ENCODE measurements at places on chromosomes 1 and 21.

DNA sequence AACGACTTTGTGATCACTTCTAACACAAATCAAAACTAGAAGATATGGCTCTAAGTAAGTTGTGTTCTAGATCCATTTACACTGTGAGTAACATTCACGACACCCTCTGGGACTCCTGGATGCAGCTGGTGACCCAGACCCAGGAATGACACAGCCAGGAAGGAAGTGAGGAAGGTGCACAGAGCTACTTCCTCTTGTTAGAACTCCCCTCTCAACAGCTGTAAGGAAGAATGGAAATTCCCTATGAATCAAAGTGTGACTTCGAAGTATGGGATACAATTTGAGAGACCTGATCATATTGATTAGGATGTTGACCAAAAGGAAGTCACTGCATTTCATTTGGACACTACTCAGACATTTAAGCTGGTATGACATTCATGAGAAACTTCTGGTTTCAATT lies 185.3 kb downstream of the NRIP1 start:
- no peak for DNase-seq

- DNase-seq, result no peak
Observed at GRCh38 chr1:14365301-14365988, 233.0 kb upstream of the KAZN start.

- no peak for DNase-seq
Observed at GRCh38 chr21:38170704-38171682, 85.8 kb upstream of the KCNJ15 start.

DNA sequence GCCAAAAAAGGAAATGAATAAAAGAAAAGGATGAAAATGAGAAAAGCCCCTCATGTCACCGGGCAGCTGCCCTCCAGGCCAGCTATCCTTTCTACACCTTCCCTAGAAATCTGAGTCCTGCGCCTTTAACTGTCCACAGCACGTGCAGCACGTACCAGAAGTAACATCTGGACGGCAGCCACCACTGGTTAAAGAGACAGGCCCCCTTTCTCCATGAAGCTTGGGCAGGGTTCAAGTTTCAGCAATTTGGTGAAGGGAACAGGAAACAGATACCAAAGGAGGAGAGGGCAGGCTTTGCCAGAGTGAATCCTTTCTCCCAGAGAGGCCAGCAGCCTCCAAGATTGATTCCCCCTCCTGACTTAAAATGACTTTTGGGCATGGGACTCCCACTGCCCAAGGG lies 3.6 kb upstream of the KIAA2013 start:
- DNase-seq, result no peak

GRCh38 chr1:31336687-31337467 lies 36.0 kb downstream of the FABP3 start:
- no peak for DNase-seq

DNA sequence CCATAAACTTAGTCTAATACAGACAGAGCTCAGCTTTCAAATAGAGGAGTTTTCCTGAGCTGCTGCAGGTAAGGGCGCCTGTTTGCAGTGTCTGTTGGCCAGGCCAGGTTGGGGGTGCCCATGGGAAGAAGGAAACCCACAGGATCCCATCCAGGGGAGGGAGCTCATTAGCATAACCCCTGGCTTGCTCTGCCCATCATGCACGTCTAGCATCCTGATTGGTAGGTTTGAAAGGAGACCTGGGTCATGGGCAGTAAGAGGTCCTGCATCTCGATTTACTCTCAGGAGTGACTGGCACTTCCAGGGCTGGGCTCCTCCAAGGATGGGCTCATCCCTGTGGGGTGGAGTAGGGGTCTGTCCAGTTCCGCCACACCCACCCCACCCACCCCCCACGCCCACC lies 103.7 kb upstream of the CLDN14 start:
- DNase-seq, result no peak

GRCh38 chr1:223667484-223668182 lies 2.1 kb upstream of the CAPN8 start:
- no peak for DNase-seq

DNA sequence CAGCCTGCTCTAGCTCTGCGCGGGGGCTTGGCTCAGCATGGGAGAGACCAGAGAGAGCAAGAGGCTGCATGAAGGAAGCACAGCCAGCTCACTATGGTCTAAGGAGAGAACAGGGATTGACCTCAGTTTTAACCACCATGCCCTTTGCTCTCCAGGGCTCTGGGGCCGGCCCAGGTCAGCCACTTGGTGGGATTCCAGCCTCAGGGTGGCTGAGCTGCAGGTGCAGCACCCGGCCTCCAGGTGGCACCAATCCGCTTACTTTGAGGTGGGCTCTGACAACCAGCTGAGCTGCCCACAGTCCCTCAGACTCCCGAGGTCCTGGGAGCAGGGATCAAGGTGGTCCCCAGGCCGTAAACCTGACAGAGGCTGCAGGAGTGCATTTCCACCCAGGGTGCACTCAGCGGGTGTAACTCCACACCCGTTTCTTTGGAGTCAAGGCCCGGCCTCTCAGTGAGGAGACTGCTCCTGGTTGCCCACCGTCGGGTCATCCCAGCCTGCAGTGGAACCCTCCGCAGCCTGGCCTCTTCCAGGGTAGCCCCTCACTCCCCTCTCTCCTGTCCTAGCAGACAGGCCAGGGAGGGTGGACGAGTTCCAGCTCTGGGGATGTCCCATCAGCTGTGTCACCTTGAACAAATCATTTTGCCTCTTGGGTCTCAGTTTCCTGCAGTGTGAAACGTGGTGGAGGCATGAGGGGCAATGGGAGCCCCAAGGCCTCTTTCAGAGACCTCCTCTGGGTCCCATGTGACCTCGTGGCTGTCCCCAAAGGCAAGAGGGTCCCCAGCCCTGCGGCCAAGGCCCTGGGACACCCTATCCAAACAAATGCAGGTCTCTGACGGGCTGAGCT lies 607 bp upstream of the LGR6 start:
- DNase-seq, result no peak

- no peak for DNase-seq
Observed at GRCh38 chr1:167433884-167434283, 84.4 kb downstream of the CD247 start.

DNA sequence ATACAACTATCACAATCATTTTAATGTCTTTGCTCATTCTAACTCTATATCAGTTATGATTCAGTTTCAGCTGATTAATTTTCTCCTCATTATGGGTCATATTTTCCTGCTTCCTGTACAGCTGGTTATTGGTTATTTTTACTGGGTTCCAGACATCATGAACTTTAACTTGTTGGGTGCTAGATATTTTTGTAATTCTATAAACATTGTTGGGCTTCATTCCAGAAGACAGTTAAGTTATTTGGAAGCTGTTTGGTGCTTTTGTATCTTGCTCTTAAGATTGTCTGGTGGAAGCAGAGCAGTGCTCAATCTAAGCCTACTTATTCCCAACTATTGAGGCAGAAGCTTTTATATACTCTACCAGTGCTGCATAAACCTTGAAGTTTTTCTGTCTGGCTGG lies 34.4 kb upstream of the HFM1 start:
- no peak for DNase-seq

DNA sequence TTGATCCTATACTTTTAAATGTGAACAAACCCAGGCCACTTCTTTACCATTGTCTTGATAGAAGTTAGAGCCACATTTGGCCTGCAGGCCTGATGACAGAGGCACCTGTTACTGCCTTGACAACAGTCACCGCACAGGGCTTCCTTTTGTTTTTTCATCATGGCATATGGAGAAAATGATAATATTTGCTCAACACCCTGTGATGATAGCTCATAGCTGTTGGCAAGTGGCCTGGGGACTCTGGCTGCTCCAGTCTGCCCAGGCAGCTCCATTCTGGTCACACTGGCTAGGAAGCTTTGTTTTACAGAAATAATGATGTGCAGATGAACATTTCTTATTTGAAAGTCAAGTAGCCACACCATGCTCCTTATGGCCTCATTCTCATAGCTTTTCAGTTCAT lies 89.6 kb upstream of the GPR88 start:
- DNase-seq, result no peak

GRCh38 chr1:241413386-241413785 lies 56.4 kb upstream of the RGS7 start:
- DNase-seq, result no peak

DNA sequence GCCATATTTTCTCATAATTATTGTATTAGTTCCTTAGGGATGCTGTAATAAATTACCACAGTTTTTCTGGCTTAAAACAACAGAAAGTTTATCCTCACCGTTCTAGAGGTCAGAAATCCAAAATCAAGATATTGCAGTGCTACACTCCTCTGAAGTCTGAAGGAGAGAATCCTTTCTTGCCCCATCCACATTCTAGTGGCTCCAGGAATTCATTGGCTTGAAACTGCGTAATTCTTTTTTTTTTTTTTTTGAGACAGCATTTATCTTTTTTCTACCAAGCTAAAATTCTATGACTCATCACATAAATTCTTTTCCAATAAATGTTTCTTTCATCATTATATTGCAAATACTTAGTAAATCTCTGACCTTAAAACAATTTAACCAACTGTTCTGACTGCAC lies 451.0 kb upstream of the RGS18 start:
- no peak for DNase-seq

DNA sequence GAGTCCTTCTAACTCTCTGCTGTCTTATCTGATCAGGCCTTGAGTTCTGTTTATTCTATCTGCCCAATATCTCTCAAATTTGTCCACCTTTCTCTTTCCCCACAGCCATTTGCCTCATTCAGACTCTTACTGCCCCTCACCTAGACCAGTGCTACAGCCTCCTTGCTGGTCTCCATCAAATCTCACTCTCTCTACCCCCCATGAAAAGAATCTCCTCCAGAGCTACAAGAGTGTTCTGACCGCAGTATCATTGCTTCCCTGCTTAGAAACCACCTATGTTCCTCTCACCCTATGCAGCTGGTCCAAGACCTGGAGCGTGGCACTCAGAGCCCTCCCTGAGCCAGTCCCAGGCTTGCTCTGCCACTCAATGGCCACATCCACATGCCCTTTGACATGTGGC lies 231.0 kb upstream of the JUN start:
- DNase-seq, result no peak

GRCh38 chr1:42143896-42144710 lies 9.1 kb upstream of the GUCA2B start:
- no peak for DNase-seq

- DNase-seq, result no peak
Observed at GRCh38 chr1:112688781-112689193, 14.3 kb downstream of the MOV10 start.

GRCh38 chr1:224427346-224427745 lies 7.3 kb downstream of the WDR26 start:
- DNase-seq, result no peak

DNA sequence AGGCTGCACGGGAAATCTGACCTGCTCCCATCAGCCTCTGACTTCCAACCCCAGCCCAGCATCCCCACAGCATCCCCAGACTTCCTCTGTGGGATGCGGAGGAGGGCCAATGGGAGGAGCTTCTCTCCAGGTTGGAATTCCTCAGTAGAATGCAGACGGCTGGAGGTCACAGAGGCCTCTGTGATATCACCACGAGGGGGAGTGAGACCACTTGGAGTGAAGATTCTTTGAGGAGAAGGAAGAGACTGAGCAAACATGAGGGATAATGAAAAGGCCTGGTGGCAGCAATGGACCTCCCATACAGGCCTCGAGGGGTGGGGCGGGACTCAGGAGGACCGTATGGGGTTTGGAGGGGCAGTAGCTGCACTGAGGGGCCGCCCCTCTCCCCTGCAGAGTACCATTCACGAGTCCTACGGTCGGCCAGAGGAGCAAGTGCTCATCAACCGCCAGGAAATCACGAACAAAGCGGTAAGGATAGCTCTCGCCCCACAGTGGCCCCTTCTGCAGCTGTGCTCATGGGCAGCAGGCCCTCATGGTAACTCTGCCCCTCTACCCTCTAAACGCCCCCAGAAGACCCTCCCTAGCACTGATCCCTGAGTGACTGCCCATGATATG lies at the start of gene CATSPER4:
CATSPER4 (plus strand) TSS at position 230 of the 615 bp plus-strand sequence; CDS start at position 256, 26 bp downstream.
- no peak for DNase-seq

- no peak for DNase-seq
Observed at GRCh38 chr1:97572561-97572960, 348.3 kb downstream of the DPYD start.

GRCh38 chr1:50438945-50439344 lies 15.7 kb upstream of the DMRTA2 start:
- no peak for DNase-seq

GRCh38 chr1:38992412-38993111 lies 1.5 kb downstream of the AKIRIN1 start:
- DNase-seq, result no peak

- DNase-seq, result no peak
Observed at GRCh38 chr1:203440771-203441170, 34.8 kb upstream of the PRELP start.

DNA sequence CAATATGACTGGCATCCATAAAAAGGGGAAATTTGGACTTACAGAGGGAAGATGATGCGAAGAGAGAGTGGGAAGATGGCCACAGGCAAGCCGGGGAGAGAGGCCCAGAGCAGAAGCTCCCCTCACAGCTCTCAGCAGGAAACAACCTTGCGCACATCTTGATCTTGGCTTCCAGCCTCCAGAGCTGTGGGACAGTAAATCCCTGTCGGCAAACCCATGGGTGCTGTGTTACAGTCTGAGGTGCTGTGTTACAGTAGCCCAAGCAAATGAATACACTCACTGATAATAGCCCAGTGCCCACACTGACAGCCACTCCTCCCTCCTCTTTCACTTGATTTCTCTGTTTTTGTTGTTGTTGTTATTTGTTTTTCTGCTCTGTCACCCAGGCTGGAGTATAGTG lies 22.4 kb downstream of the CDCA8 start:
- no peak for DNase-seq

DNA sequence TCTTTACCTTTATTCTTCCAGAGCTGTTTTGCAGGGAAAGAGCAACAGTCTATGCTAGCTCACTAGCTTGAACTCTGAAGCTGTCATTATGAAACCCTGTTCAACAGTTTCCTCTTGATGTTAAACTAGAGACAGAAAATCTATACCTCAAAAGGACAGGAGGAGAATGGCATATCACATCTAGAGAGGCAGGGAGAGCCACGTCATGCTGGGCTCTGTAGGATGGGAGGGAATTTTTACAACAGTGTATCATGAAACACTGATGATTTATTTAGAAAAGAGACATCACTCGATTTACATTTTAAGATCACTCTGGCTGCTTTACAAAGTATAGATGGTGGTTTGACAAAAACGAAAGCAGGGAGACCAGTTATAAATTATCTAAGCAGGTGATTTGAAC lies 224.9 kb upstream of the COA6 start:
- no peak for DNase-seq

GRCh38 chr1:200923601-200924000 lies 28.9 kb downstream of the INAVA start:
- no peak for DNase-seq

DNA sequence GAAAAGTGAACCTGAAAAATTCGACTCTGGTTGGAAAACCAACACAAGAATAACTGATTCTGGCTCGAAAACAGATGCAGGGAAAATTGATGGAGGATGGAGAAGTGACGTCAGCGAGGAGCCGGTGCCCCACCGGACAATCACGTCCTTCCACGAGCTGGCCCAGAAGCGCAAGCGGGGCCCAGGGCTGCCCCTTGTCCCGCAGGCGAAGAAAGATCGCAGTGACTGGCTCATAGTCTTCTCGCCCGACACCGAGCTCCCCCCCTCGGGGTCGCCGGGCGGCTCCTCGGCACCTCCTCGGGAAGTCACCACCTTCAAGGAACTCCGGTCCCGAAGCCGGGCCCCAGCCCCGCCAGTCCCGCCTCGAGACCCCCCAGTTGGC lies 1.9 kb downstream of the RUSC1 start:
- DNase-seq, result no peak

- DNase-seq, result no peak
Observed at GRCh38 chr1:115865704-115866380, 24.9 kb upstream of the NHLH2 start.

- DNase-seq, result no peak
Observed at GRCh38 chr1:205985330-205986005, 17.7 kb downstream of the RAB7B start.

- DNase-seq, result no peak
Observed at GRCh38 chr1:54340878-54341277, 65.3 kb downstream of the SSBP3 start.

Measured in left renal pelvis (tissue), 4 donors.